KG1 (cell line): ENCODE measurements at places on chromosomes 5 and 9.

- DNase-seq, result no peak
Measured at GRCh38 chr5:139882316-139882715, 86.7 kb downstream of the PSD2 start.

GRCh38 chr5:136133922-136134379, 1.3 kb downstream of the SMAD5 start:
- DNase-seq, result no peak

DNA sequence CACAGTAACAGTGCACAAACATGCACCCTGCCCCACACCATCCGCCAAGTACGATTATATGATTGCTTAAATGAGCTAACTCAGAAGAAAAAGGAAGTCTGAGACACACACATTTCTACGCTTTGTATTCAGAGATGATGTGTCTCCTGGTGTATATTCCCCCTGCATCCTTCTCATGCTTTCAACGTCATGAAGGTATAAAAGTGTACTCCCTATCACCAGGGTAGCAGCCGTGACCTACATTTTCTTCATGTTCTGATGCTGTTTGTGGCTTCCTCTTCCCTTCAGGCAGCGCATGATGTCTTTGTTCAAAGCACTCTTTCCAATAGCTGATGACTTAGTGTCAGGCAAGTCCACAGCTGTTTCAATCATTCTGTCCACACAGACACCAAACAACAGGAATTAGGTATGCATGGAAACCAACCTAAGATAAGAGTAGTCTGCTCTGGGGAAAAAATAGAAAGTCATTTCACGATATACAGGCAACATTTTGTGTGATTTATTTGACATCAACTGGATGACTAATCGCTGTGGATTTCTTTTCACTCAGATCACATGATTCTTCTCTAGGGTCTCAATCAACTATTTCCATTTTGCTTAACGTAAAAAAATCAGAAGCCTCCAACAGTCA, 269.4 kb upstream of the PTGER4 start:
- DNase-seq, result peak; percentile 44

- DNase-seq, result no peak
Measured at GRCh38 chr9:125549891-125550885, 156.8 kb downstream of the MAPKAP1 start.

- DNase-seq, result no peak
Measured at GRCh38 chr5:133793756-133794465, 174.5 kb downstream of the C5orf15 start.

DNA sequence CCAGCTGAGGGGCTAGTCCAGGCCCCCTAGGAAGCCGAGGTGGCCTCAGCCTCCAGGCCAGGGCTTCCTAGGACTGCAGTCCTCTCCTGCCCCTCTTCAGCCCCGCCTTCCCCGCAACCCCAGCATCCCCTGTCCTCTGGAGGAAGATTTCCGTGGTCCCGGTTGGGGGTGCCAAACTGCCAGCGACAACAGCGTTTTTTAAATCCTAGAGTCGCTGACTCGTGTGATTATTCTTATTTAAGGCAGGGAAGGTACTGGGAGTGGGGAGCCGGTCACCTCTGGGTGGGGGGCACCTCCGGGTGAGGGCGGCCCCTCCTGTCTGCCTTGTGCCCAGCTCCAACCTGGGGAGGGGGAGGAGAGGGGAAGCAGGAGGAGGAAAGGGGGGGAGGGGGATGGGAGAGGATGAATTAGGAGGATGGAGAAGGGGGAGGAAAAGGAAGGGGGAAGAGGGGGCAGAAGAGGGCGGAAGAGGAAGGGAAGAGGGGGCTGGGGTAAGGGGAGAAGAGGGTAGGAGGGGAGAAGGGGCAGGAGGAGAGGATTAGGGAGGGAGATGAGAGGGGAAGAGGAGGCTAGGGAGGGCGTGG, 173.1 kb upstream of the IER5L start:
- DNase-seq, result no peak

- no peak for DNase-seq
Measured at GRCh38 chr9:92292338-92293074, 991 bp downstream of the IARS1 start.

GRCh38 chr9:72382405-72382804, 17.4 kb upstream of the ZFAND5 start:
- no peak for DNase-seq

DNA sequence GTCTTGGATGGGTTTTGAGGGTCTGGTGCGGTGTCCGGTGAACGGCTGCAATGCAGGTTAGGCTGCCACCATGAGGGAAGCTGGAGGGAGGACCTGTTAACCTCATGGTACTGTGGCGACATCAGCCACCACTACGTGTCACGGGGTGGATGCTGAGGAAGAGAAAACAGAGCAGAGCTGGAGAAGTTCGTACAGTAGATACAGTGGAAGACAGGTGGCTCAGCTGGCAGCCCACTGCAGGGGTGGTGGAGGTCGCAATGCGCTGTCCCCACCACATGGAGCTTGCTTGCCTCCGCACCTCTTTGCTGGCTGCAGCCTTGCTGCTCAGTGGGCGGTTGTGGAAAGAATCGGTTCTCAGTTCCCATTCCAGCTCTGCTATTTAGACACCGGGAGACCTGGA, 2.8 kb downstream of the DCANP1 start:
- DNase-seq, result no peak

DNA sequence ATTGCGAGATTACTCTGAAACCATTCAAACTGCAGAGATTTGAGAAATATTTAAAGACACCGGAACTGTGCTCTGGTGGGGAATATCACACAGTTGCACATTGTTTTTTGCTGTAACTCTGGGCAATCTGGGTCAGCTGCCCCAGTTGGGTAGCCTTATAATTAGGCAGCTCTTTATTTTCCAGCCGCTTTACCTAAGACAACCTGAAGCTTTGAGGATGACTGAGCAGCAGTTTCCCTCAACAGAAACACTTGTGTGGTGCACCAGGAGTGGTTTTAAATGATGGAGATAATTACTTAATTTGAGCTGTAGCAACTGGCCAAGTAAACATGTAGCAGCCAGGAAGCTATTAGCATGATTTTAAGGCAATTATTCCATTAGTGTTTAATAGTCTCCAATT, 2.9 kb downstream of the PLCXD3 start:
- DNase-seq, result no peak

DNA sequence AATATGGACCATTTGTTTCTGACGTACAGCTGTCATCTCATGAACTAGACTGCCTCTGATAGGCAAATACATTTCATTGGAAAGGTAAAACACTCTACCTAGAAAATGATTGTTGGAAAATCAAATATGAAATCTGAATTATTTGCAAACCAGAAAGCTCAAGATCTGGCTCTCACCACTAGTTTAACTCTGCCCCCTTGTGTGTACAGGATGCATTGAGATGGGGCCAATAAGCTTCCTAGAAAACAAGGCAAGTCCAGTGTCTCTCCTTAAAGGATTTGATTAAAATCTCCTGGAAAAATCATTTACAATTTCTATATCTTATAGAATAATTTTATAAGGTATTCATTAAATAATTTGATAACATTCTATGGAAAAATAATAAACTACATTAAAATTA, 311.9 kb upstream of the ANKH start:
- DNase-seq, result no peak

- DNase-seq, result no peak
Measured at GRCh38 chr9:74322661-74323314, 174.3 kb upstream of the RORB start.

DNA sequence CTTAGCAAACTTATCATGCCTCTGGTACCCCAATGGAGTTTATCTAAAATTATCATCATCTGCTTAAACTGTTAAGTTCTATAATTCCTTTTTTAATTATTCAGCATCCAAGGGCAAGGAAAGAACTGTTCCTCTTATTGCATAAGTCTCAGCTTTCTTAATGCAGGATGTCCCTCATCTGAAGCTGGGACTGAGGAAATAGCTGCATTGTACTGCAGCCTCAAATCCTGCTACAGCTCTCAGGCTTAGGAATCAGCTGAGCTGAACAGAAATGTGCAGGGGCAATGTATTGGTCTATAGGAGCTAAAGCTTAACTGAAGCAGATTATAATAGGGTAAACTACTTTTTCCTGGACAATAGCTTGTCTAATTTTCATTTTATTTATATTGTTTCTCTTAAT, 48.0 kb downstream of the HAPLN1 start:
- no peak for DNase-seq

- DNase-seq, result no peak
Measured at GRCh38 chr5:141958546-141959172, 657 bp upstream of the PCDH12 start.

DNA sequence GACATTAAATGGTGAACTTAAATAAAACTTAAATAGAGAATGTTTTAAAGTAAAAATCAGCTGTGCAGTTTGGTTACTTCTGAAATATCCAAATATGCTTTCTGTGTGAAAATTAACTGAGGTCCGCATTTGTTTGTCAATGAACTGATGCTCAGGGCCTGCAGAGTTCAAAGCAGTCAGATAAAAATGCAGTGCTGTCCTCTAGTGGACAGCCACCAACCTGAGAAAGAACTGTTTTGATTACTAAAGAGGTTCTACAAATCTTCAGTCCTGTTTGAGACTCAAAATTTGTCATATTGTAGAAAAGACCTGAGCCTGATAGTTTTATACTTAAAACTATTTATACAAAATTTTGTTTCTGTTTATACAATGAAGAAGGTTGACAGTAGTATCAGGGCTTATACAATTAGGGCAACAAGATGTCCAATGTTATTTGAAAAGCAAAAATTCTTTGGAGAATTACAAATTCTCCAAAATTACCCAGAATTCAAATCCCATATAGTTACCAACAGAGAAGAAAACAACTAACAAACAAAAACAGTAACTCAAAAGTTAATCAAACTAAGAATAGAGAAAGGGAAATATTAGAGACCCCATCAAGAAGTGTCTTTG, 232.3 kb upstream of the TBCA start:
- DNase-seq, result no peak

DNA sequence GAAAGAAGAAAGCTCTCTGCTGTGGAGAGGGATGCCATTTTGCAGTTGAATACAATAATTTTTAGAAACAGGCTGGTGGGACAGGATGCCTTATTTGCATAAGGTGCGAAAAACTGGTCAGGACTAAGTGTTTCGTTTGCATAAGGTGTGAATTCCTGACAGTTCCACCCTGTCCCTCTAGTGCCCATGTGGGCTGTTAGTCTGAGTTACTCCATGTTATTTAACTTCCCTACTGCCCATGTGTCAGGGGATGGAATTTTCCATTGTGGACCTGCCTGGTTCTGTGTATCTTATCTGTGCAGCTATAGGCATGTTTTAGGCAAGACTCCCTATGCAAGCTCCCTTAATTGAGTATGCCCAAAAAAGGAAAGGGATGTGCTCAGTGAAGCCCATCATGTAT, 35.3 kb upstream of the NFIL3 start:
- no peak for DNase-seq

DNA sequence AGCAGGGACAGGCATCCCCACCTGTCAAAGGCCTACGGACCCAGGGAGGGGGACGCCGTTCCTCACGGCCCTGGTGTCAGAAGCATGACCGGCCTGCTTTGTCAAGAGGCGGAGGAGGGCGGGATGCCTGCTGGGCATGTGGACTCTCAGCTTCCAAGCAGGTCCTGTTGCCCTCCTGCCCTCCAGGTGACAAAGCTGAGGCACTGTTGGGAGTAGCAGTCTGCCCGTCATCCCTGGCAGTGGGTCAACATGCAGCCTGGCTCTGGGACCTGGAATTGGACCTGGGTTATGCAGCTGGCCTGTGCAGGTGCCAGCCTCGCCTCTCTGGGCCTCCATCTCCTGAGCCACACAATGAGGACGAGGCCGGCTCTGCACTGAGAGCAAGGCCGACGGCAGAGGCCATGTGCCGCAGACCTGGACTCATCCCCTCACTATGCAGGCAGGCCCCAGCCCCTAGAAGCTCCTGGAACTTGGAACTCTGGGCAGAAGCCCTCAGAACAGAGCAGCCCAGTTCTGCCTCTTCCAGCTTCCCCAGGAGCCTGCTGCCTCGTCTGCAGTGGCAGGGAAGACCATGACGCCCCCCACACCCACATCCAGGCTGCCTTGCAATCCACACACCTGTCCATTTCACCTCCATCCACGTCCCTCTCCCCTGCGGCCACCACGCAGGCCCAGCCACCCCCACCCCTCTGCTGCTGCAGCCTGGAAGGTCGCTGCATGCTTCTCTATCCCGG, 20.8 kb upstream of the FCN1 start:
- no peak for DNase-seq

DNA sequence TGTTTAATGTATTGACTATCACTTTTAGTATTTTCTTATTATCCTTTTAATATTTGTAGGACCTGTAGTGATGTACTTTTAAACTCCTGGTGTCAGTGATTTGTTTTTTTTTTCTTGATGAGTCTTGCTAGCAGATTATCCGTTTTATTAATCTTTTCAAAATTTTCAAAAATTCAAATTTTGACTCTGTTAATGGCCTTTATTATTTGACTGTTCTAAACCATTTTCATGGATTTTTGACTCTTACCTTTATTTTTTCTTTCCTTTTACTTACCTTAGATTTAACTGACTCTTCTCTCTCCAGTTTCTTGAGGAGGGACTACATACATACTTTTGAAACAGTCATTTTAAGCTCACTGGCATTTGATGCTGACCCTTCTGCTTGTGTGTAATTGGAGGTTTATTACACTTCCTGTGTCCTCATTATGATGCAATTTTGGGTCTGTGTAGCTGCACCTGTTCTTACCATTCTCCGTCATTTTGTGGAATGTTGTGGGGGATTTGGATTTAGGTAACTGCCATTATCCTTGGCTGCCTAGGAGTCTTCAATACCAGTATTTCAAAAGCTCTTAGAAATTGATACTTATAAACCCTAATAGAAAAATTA, 32.0 kb upstream of the EXOC3 start:
- DNase-seq, result no peak

DNA sequence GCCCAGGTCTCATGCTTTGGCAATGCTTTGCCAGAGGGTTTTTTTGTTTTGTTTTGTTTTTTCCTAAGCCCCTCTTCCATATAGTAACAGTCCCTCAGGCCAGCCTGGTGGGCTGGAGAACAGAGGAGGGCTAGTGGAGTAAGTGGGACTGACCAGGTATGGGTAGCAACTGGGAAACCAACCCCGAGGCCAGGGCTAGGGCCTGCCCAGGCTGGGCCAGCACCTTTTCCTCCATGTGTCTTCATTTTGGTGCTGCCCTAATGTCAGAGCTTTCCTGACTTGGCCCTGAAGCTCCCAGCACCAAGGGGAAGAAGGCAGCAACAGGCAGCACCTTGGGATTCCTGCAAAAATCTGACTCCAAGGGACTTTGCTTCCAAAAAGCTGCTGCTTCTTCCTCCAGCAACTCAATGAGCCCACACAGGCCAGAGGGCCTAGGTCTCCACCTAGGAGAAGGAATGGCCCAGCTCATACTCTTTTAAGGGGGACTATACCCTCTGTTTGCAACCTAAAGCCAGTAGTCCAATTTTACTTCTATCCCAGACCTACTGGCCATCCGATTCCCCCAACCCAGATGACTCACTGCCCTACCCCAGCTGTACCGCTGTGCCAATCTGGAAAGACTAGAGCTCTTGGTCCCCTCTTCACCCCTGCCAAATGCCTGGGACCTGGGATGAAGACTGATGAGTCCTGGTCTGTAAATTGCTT, 105.1 kb downstream of the PSD2 start:
- no peak for DNase-seq

DNA sequence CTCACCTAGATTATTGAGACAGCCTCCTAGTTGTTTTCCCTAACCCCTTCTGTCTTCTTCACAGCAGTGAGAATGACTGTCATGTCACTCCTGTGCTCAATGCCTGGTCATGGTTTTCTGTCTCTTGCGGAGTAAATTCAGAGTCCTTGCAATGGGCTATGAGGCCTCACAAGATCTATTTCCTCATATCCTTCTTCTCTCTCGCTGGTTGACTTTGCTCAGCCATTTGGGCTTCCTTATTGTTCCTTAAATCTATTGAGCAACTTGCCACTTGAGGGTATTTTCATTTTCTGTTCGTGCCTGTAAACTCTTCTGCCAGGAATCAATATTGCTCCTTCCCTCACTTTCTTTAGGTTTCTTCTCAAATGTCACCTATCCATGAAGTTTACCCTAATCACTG, 9.0 kb downstream of the PPP3R2 start:
- DNase-seq, result no peak
